A549 (cell line): ENCODE measurements at places on chromosomes 3 and 15. TPM values are rescaled to one million over a fixed set of nuclear protein-coding genes. Genes with fewer than 3 reads are reported as not detected.

DNA sequence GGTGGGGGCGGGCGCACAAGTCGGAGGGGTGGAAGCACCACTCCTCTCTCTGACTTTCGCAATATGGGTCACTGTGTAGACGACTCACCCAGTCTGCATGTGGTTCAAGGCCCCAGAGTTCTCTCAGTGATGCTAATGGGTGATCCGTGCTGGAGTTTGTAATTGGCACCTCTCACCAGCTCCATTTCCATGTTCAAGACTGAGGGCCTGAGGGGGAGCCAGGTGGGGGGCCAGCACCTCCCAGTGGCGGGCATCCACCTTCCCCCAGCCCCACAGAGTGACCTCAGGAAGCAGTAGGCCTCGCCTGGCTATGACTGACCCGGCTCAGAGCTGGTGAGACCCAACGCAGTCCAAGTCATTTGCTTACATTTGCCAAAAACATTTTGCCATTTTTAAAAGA lies 230.0 kb upstream of the ST8SIA2 start:
- DNase-seq: no peak

NEIL1 gene
- 4.9 to 7.2 TPM (median 6.8 TPM) in 3 replicates for polyA plus RNA-seq

DNA sequence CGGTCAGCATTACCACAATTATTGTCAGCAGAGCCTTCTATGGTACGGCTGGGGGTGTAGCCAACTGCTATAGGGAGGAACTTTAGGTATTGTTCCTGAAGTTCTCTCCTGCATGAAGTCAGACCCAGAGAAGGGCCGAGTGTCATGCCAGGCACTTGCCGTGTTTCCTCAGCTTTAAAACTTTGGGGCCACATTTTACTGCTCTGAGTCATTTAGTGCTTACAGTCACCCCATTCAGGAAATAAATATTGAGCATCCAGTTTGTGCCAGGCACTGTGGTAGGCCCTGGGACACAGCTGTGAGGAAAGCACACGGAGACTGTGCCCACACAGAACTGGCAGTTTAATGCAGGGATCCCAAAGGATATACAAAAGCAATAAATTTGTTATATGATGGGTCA lies 54.5 kb upstream of the APEH start:
- no peak for DNase-seq

DNA sequence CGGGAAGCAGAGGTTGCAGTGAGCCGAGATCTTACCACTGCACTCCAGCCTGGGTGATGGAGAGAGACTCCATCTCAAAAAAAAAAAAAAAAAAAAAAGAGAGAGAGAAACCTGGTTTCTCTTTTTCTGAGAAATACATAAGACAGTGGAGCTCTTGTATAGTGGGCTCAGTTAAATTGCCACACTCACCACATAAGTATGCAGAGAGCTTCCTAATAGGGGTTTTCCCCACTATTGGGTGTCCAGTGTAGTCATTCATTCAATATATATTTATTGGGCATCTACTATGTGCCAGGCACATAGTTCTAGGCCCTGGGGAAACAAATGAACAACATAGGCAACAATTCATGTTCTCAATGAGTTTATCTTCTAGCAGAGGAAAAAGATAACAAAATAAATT lies 48.9 kb upstream of the FMN1 start:
- peak; percentile 18 for DNase-seq

SLC2A2 gene
- polyA plus RNA-seq: not detected in 3 replicates

DPPA2 gene
- not detected in 3 replicates for polyA plus RNA-seq

GRCh38 chr3:81289676-81290075 lies 471.8 kb downstream of the GBE1 start:
- DNase-seq: no peak

NOX5 gene
- 0.17 to 0.25 TPM (median 0.19 TPM) in 3 replicates for polyA plus RNA-seq

NUP210 gene
- polyA plus RNA-seq: 24.1 to 25.7 TPM (median 25.0 TPM) in 3 replicates

SLMAP gene
- polyA plus RNA-seq: 15.1 to 15.7 TPM (median 15.2 TPM) in 3 replicates

GRCh38 chr3:133938770-133939462 lies 43.2 kb upstream of the RAB6B start:
- DNase-seq: no peak

GOLGA8K gene
- polyA plus RNA-seq: 0.43 to 0.87 TPM (median 0.75 TPM) in 3 replicates

IL5RA gene
- not detected in 3 replicates for polyA plus RNA-seq

- DNase-seq: no peak
Observed at GRCh38 chr15:66859688-66860253, 157.7 kb downstream of the SMAD6 start.

DNA sequence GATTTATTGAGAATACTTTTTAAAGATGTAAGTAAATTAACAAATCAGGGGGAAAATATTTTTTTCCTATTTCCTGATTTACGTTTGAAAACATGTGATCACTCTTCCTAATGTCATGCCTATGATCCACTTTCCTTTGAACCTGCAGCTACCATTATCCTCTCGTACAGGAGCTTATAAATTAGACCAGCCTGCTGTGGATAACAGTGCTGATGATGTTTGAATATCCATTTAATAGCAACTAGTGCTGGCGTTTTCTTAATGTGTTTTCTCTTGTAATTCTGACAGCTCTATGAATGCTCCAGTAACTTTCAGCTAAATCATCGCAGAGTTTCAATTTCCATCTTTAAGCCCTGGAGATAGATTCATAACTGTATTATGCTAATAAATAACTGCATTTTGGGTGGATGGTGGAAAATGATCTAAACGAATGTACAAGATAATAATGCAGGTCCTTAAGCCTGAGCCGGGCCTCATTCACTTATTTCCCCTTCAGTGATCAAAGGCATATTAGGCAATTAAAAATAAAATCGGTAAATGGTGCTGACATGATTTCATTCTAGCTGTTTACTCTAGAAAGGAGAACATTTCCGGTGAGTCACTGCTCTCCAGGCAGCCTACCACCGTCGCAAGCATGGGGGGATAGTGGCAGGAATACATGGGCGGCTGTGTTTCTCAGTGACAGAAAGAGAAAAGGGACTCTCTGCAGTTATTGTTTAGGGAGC lies 58.5 kb upstream of the SLC24A5 start:
- DNase-seq: no peak

PFN2 gene
- 201 to 231 TPM (median 222 TPM) in 3 replicates for polyA plus RNA-seq

GCSAM gene
- polyA plus RNA-seq: not detected in 3 replicates

C3orf22 gene
- not detected in 3 replicates for polyA plus RNA-seq

GRCh38 chr3:15601046-15601398 lies 347 bp downstream of the HACL1 start:
- peak; percentile 25 for DNase-seq

FETUB gene
- polyA plus RNA-seq: 0.06 to 0.14 TPM in 2 of 3 replicates, not detected in the other

DNA sequence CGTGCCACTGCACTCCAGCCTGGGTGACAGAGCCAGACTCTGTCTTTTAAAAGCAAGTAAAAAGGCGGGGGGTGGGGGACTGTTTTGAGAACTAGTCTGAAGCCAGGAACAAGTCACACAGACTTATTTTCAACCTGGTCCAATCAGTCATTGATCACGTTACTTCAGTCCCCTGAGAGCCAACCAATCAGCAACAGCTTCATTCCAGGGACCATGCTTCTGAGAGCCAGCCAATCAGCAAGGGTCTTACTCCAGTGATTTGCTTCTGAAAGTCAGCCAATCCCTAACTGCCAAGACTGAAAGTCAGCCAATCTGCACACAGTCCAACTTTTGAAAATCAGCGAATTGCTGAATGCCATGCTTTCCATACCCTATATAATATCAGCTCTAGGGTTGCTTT lies 48.6 kb upstream of the C15orf39 start:
- peak; percentile 84 for DNase-seq

GASK1A gene
- polyA plus RNA-seq: not detected in 3 replicates

GRCh38 chr15:57624730-57625129 lies 33.0 kb downstream of the MYZAP start:
- DNase-seq: no peak

DNA sequence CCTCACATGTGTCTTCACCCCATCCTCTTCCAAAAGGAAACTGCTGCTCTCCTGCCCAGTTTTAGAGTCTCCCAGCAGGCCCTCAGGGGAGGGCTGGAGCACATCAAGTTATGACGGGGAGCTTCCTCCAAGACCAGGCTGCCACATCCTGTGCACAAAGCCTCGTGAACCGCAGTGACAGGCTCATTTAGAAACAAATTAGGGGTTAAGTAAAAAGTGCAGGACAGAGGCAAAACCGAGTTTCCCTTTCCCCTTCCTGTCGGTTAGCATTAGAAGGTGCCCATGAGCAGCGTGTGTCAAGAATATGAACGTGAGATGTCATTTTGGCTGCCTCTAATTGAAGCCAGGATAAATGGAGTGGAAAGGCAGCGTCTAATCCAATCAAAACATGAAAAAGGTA lies 199.7 kb downstream of the ARRDC4 start:
- no peak for DNase-seq

RASA2 gene
- polyA plus RNA-seq: 5.0 to 6.8 TPM (median 6.7 TPM) in 3 replicates

DNA sequence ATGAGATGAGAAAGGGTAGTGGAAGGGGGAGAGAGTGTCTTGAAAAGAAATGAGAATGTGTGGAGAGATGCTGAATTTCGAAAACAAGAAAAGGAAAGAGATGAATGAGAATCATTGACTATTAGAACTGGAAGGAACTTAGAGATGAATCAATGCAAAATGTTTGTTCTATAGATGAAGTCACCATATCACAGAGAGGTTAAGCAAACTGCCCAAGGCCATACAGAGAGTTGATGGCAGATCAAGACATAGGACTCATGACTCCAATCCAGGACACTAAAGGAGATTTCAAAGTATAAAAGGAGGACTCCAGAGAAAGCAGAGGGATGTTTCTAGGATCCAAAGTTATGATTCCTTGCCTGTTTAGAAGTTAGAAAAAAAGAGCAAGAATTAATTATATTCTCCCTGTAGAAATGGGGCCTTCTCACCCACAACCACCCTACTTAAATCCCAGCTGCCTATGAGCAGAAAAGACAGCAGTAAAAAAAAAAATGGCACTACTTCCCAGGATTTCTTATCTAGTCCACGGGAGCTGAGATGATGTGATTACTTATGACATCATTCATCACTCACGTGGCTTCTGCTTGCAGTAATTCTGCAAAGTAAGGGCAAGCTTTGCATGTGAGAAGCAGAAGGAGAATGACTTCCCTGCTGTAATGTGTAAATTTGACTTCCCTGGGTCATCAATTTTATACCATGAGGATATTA lies 210.8 kb upstream of the MRPL3 start:
- DNase-seq: no peak

GRCh38 chr3:90092994-90093393 lies 985.6 kb downstream of the EPHA3 start:
- DNase-seq: peak; percentile 12

- DNase-seq: no peak
Observed at GRCh38 chr15:77173487-77173886, 102.6 kb upstream of the TSPAN3 start.

- no peak for DNase-seq
Observed at GRCh38 chr3:156406393-156406792, 148.5 kb downstream of the SSR3 start.

RASL12 gene
- polyA plus RNA-seq: 0.12 to 0.34 TPM (median 0.18 TPM) in 3 replicates

- no peak for DNase-seq
Observed at GRCh38 chr3:19688767-19689166, 245.2 kb downstream of the EFHB start.

TMEM212 gene
- polyA plus RNA-seq: not detected in 3 replicates

TGM4 gene
- polyA plus RNA-seq: not detected in 3 replicates

B2M gene
- polyA plus RNA-seq: 486 to 559 TPM (median 514 TPM) in 3 replicates
